ENCODE measurements at places on chromosomes 1 and 21.

DNA sequence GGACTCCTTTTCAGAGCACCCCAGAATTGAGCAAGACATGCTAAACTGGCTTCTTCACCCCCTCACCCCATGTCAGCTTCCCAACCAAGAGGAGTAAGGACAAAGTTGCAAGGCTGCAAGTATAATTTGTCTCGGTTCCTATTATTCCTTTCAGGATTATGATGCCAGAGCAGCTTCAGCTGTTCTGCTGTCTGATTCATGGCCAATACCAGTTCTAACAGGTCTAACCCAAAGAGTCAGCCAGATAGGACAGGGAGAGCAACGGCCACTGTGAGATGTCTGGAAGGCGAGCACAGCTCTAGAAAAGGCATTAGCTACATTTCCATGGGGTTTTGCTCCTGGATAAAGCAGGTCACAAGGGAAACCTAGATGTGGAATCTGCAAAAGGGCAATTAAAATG is 53.3 kb upstream of the HOOK1 start:
- DNase-seq = no peak

DNA sequence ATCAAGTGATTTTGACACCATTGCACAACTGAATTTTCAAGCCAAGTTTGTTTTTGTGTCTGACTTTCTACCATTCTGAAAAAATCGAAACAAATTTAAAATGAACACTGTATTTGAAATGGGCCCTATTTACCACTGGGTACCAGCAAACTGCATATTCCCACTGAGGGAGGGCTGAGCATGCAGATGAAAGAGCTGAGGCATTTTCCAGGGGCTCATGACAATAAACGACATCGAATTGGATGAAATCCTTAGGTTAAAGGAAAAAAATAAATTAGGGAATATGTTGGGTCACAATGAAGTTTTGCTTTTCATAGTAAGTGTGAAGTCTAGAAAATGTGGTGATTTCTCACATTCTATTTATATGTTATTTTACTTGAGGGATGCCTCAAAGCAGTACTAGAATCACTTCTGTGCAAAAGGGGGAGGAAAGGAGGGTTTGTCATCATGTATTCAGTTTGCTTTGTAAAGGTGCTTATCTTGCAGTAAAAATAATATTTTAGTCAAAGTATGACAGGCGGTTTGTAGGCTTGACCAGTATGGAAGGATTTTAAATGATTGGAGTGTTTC is 11.2 kb downstream of the ZBTB18 start:
- no peak for DNase-seq

- DNase-seq = no peak
These were observed 16.1 kb upstream of the ETV3 start for GRCh38 chr1:157154291-157154690.

GRCh38 chr21:45162809-45163208 is 88.4 kb downstream of the ADARB1 start:
- no peak for DNase-seq

DNA sequence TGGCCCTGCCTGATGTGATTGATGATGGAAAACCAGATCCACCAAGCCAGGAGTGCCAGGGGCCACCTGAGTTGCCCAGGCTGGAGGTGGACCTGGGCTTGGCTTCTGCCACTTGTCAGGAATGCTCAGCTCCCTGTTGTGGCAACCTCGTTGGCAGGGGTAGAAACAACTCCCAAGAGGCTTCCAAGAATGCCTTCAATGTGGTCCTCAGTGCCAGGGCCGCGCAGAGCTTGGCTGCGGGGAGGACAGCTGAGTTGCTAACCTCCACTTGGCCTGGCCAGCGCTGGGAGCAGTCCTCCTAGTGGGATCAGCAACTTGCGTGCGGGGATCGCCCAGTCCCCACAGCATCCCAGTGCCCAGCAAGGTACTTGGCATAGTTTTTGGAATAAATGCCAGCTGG is 9.0 kb downstream of the MYOM3 start:
- DNase-seq = no peak

Data from NCI-H2029 treated with DMSO at 0.1 percent for 48 hours (cell line).